ENCODE measurements at places on chromosomes 3 and 15.
A peak's percentile ranks its signal among the peaks of the same experiment; 100 is the strongest.

DNA sequence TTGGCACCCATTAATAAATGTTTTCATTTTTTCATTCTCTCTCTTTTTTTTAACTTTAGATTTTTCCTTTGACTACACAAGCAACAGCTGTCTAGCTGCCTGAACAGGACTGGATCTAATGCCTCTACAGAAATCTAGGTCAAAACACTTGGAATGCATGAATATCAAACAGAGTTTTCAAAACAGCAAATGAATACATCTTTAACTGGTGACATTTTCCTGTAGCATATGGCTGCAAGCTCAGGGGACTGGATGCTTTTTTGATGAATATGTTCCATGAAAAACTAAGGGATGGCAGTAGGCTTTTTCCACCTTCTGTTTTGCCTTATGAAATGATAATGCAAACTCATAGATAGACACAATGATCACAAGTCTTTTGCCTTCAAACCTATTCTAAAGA is 661.7 kb downstream of the MCTP2 start:
- DNase-seq: peak; percentile 17

GRCh38 chr3:111851511-111851954 is 7.5 kb upstream of the PHLDB2 start:
- no peak for DNase-seq

- no peak for DNase-seq
Measured at GRCh38 chr3:112736805-112737566, 96.0 kb upstream of the CCDC80 start.

GRCh38 chr3:193731656-193732055 is 138.6 kb downstream of the OPA1 start:
- DNase-seq: no peak

DNA sequence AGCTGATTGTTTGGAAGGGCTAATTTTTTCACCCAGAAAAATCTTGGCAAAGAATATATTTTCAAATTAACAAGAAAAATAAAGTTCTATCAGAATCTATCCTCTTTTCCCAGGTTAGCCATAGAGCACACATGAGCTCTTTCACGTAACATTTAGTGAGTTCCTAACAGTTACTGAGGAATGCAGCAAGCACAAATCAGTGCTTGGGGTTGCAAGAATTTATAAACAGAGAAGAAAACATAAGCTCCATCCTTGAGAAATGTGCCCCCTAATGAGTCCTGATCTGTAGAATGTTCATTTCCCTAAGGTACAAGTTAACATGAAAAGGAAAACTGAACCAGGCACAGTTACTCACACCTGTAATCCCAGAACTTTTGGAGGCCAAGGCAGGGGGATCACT is 13.9 kb downstream of the EOGT start:
- no peak for DNase-seq
